ENCODE measurements at places on chromosomes 5 and 9.

DNA sequence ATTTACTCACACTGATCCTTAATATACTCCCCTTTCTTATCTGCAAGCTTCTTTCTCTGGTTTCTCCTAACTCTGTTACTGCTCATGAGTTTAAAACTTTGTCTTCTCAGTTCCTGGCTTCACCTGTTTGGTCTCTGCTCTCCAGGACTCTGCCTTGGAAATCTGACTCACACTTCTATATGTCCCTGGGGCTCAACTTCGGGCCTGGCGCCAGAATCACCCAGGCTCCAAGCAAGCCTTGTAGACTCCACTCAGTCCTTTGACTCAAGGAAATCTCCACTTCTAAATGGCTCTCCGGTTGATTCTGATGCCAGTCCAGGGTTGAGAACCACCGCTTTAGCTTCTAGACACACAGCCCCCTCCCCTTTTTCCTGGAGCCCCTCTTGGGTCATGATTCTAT is 57.8 kb downstream of the TMC1 start:
- DNase-seq, result no peak

GRCh38 chr9:104905931-104906330 is 22.0 kb downstream of the ABCA1 start:
- no peak for DNase-seq

DNA sequence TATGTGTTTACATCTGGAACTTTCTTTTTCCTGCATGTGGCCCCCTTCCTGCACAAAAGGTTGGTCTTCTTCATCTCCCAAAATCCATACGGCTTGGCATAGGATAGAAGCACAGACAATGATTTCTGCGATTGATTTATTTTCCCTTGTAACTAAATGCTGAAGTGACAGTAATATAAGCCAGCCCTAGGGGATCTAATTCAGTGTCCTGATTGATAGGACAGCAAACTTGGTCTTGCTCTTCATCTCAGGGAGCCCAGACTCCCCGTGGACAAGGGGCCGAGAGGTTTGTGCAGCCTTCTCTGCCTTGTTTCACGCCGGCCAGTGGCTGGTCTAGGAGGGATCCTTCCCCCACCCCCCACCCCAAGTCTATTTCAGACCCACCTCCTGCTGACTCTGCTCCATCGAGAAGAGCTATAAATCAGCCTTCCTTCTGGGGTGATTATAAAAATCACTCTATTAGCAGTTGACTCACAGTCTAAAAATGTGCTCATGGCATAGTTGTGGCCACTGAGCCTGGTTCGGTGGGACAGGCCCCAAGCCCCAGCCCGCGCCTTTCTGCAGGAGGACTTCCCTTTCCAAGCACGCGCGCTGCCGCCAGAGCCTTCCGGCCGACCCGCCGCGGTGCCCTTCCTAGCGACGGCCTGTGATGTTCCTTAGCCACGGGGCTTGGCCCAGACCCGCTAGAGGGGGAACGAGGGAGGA is 89.8 kb upstream of the COL5A1 start:
- DNase-seq, result peak; percentile 62

DNA sequence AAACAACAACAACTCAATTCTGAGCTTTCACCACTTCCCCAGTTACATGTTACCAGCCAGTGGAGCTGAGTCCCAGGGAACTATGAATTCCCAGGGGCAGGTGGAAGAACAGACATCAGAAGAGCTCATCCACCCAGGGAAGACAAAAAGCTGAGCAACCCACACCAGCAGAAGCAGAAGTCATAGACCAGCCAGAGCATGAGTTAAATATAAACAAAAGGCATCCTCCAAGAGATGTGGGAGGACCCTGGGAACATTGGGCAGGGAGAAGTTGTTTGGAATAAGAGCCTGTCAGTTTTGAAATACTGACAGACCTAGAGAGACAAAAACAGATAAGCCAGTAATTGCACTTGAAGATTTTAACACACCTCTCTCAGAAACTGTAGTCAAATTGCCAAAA is 102.3 kb upstream of the LMX1B start:
- DNase-seq, result no peak

- DNase-seq, result no peak
Measured at GRCh38 chr5:173039964-173040363, 16.2 kb upstream of the CREBRF start.

GRCh38 chr9:112866662-112867274 is 23.9 kb downstream of the SLC46A2 start:
- no peak for DNase-seq

DNA sequence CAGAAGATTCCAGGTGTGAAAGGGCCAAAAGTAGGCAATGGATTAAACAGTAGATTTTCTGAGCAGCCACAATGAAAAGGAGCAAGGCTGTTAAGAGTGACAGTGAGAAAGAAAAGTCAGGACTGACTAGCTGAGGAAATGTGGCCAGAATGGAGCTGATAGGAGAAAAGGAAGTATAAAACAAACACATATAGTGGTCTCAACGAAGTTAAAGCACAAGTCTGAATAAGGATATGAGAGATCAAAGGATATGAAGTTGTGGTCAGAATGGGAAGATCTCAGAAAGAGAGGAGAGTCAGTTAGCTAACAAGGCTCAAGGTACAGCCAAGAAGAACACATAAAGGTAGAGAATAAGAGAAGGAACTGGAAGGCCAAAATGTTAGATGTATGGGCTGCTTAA is 39.9 kb downstream of the FNIP1 start:
- no peak for DNase-seq

GRCh38 chr5:16759147-16759773 is 142.5 kb upstream of the RETREG1 start:
- no peak for DNase-seq

GRCh38 chr9:29514336-29514735 is 1941.1 kb upstream of the C9orf72 start:
- DNase-seq, result no peak

GRCh38 chr9:115104908-115105307 is 13.0 kb downstream of the TNC start:
- no peak for DNase-seq

DNA sequence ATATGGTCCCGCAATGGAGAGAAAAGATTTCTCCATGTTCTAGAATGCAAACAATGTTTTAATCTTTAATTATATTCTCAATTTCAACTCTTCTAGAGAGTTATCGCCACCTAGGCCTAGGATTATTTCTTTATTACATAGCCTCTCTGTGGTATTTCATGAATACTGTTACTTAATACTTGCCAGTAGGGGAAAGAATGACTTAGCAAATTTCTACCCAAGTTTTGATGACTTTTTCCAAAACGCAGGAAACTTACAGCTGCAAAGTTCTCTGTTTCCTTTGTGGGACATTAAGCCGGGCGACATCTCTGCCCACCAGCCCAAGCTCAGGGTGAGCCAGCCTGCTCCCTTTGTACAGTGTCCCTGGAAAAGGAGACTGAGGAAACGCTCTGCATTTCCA is 73.8 kb downstream of the MED27 start:
- no peak for DNase-seq

GRCh38 chr9:136342181-136343120 is 15.1 kb downstream of the GPSM1 start:
- no peak for DNase-seq

DNA sequence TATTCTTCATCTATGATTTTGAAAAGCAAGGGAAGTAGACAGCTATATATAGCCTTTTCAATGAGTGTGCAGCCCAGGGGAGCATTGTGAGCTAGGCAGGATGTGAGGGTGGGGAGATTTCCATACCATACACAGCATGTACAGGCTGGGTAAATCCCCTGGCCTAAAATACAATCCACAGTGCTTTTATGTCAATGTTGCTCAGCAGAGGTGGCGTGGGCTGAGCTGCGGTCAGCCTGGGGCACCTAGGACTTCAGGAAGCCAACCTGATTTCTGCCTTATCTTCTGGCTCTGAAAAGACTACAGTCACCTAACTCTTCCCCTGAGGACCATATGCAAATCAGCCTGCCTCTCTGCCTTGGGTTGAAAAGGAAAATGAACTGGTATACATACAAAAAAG is 6.3 kb upstream of the GARIN3 start:
- DNase-seq, result no peak

DNA sequence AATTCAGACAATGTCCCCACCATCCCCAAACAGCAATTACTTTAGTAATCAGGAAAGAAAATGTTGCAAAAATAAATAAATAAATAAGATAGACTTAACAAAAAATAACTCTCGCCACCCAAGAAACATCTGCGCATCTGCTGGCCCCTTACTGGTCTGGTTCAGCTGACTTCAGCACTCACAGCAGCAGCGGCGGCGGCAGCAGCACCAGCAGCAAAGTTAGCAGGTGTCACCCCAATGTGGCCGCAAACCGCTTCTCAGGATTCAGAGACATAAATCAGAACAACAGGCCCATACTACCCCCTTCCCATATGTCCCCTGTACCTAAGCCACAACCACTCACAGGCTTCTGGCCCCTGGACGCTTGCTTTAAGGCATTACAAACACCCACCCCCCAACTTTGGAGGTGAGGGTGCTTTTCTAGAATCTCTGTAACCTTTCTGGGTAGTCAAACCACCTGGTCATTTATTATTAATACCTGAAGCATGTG is 593.0 kb downstream of the BNC2 start:
- DNase-seq, result no peak

DNA sequence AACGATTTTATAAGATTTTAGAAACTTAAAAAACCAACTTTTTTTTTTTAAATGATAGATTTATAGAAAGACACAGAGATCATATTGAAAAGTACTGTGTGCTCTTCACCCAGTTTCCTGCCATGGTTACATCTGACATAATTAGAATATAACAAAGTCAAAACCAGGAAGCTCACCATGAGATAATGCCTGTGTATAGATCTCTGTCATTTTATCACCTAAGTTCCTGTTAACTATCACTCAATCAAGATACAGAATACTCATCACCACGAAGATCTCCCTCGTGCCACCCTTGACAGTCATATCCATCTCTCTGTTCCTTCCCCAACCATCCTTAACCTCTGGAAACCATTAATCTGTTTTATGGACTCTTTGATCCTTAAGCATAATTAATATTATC is 39.1 kb downstream of the POC5 start:
- DNase-seq, result no peak

Measured in smooth muscle cell of the brain vasculature (primary cell).